ENCODE measurements at places on chromosomes 16 and 17. TPM values are rescaled to one million over a fixed set of nuclear protein-coding genes. Genes with fewer than 3 reads are reported as not detected.

MFAP4 gene
- total RNA-seq: 3.1 TPM

ELOB gene
- total RNA-seq: 449 TPM

KRTAP3-1 gene
- not detected for total RNA-seq

WNT9B gene
- 0.13 TPM for total RNA-seq

ITGB4 gene
- total RNA-seq: 0.40 TPM

STAT5B gene
- 18.4 TPM for total RNA-seq

METRN gene
- total RNA-seq: 143 TPM

DHRS7C gene
- not detected for total RNA-seq

CTRB2 gene
- not detected for total RNA-seq

GPR142 gene
- not detected for total RNA-seq

PRAC1 gene
- not detected for total RNA-seq

MYL11 gene
- not detected for total RNA-seq

KRTAP4-5 gene
- total RNA-seq: not detected

CIBAR2 gene
- not detected for total RNA-seq

KRT33A gene
- total RNA-seq: not detected

MYH11 gene
- 0.13 TPM for total RNA-seq

PROCA1 gene
- 1.1 TPM for total RNA-seq

ERN2 gene
- total RNA-seq: 0.19 TPM

CD300LG gene
- total RNA-seq: not detected

FAM171A2 gene
- 0.79 TPM for total RNA-seq

SLC13A5 gene
- not detected for total RNA-seq

DNAI2 gene
- total RNA-seq: not detected

VWA3A gene
- not detected for total RNA-seq

GPRC5B gene
- 1.8 TPM for total RNA-seq

TBC1D3 gene
- total RNA-seq: not detected

YPEL3 gene
- 8.5 TPM for total RNA-seq

RHBDL1 gene
- 4.2 TPM for total RNA-seq

PRR29 gene
- total RNA-seq: 1.5 TPM

NATD1 gene
- 1.6 TPM for total RNA-seq

SNTB2 gene
- total RNA-seq: 30.4 TPM

CCDC154 gene
- total RNA-seq: 0.37 TPM
